ENCODE measurements at places on chromosomes 2 and 18.

- DNase-seq: no peak
These were observed 44.3 kb upstream of the NEUROD1 start for GRCh38 chr2:181724662-181725061.

DNA sequence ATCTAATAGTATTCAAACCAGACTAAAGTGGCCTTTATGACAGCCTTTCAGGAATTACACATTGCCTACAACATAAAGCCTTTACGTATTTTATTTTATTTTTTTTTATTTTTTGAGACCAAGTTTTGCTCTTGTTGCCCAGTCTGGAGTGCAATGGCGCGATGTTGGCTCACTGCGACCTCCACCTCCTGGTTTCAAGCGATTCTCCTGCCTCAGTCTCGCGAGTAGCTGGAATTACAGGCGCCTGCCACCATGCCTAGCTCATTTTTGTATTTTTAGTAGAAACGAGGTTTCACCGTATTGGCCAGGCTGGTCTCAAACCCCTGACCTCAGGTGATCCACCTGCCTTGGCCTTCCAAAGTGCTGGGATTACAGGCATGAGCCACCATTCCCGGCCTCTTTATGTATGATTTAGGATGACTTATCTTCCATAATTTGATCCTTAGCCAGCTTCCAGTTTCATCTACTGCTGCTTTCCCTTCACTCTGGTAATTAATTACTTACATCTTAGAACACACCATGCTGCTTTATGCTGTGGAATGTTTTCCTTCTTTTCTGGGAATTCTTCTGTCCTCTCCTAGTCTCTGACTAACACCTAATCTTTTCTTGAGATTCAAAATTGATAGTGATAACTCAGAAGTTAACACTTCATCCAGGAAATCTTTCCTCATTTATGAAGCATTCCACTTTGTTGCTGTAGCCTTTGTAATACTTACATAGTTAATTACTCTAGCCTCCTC, 2.6 kb downstream of the USP14 start:
- DNase-seq: no peak

DNA sequence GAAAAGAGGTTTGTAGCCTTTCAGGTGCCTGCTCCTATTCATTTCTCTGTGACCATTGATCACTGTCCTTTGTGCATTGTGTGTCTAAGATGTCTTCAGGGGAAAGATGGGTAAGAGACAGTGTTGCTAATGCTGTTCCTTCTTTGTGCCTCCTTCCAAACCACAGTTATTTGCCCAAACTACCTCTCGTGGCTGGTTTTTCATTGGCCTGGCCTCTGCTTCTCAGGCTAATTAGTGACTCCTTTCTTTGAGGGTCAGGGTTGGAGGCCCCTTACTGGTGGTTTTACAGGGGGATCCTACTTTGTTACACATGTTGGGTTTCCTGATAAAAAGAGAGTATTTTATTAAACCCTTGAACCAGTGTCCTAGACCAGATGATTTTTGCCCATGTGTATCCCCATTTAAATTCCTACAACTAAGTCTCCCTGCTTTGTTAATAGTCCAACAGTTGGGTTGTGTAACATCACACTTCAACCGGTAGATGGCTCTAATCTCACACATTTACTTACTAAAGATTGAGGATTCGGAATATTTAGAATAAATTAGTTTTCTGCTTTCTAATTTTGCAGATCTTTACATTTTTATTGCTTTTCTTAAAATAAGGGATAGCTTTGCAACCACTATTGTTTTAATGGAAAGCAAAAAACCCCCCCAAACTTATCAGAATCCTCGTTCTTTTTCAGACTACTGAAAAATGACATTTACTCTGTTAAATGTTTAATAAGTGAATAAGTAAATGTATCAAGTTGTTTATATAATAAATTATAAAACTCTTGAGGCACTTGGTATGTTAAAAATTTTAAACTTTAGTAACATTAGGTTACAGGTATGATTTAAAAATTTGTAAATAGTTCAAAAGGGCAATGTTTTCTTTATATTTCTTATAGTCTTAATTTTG, 2.4 kb downstream of the MARS2 start:
- DNase-seq: no peak

DNA sequence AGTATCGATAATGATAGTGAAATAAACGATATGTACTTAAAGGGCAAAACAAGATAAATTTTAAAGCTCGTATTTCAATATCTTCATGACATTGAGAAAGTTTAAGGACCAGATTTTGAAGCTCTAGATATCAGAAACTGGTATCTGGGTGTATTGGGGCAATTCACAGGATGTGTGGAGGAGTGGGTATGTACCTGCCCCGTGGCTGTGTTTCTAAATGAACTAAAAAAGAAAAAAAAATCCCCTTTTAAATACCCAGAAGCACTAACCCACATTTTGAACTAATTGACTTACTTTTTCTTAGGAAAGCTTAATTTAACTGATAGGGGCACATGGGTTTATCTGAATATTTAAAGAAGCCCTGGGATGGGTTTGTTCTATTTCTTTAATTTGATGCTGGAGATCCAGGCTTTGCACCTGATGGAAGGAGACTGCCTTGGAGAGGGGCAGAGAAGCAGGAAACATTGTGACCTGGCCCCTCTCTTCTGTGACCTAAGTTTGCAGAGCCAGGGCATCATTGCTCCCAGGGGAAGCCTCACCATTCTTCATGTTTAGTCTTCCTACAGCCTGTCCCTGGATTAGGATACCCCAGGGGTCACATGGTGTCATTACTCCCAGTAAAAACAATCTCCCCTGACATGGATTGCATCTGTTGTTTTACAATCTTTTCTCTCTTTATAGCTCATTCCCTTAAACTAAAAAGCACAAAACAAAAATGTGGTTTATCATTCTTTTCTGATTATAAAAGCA, 7.6 kb upstream of the KCTD1 start:
- DNase-seq: no peak

GRCh38 chr2:196849895-196850294, 40.7 kb upstream of the C2orf66 start:
- DNase-seq: no peak

DNA sequence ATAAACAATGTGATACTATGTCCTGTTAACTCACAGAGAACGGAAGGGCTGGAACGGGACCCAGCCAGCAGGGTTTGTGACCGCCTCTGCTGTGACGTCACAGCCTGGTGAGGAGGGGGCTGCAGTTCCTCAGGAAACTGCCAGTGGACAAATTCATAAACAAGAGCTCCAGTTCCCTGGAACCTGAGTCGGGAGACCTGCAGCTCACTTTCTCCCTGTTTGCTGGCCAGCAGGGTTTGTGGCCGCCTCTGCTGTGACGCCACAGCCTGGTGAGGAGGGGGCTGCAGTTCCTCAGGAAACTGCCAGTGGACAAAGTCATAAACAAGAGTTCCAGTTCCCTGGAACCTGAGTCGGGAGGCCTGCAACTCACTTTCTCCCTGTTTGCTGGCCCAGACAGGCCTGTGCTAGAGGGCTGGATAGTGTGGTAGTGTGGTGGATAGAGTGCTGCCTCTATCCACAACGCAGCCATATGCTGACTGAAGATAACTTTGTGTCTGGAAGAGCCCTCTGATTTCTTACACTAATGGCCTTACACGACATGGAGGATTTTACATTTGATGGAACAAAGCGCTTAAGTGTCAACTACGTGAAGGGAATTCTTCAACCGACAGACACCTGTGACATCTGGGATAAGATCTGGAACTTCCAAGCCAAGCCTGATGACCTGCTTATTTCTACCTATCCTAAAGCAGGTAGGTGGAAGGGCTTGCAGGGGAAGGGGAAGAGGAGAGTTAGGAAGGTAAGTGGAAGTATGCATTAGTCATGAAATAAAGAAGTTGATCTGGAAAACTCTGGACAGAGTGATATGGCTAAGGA, at the start of gene SULT1C4:
SULT1C4 (plus strand) TSS at position 140 of the 816 bp plus-strand sequence; CDS start at position 524, 384 bp downstream.
- DNase-seq: no peak
